Testis (tissue), 5 donors: ENCODE measurements at places on chromosomes 7 and 10. TPM values are rescaled to one million over a fixed set of nuclear protein-coding genes. Genes with fewer than 3 reads are reported as not detected.
A peak's percentile ranks its signal among the peaks of the same experiment; 100 is the strongest.

The HMX3 gene
- polyA plus RNA-seq = not detected

The UMAD1 gene
- polyA plus RNA-seq = 12.6 TPM

DNA sequence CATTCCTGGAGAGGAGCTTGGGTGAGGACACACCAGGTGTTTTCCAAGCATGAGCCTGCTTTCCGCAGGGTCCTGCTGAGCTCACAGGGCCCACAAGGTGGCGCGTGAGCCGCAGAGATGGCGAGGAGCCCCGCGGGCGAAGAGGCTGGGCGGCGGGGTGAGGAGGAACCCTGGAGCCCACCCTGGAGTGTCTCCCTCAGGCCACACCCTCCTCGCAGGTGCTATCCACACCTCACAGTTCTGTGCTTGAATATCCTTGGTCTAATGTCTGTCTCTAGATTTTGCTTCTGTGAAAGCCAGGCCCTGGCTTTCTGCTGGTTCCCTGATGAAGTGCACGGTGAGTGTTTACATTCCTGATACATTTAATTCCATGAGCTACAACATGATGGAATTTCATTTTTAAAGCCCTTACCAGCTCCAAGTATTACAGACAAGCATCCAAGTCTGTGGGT lies 433.6 kb downstream of the ACTR3B start:
- peak; percentile 61 for DNase-seq

DNA sequence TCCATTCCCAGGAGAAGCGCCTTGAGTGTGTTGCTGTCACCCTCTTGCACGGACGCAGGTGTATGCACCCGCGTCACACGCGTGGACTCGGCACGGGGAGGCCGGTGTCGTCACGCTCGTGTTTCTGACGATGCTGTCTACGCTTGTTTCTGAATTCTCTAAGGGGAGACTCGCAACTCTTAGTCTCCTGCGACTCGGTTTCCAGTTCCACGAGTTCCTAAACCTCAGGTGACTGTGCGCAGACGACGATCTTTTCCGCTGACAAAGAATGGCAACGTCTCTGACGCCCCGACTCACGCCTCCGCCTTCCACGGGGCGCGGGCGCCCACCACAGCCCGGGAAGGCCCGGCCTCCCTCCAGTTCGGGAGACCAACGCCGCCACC lies 579 bp downstream of the IDI1 start:
- DNase-seq = peak; percentile 51

- no peak for DNase-seq
Measured at GRCh38 chr10:95287281-95287680, 3.5 kb downstream of the PDLIM1 start.

DNA sequence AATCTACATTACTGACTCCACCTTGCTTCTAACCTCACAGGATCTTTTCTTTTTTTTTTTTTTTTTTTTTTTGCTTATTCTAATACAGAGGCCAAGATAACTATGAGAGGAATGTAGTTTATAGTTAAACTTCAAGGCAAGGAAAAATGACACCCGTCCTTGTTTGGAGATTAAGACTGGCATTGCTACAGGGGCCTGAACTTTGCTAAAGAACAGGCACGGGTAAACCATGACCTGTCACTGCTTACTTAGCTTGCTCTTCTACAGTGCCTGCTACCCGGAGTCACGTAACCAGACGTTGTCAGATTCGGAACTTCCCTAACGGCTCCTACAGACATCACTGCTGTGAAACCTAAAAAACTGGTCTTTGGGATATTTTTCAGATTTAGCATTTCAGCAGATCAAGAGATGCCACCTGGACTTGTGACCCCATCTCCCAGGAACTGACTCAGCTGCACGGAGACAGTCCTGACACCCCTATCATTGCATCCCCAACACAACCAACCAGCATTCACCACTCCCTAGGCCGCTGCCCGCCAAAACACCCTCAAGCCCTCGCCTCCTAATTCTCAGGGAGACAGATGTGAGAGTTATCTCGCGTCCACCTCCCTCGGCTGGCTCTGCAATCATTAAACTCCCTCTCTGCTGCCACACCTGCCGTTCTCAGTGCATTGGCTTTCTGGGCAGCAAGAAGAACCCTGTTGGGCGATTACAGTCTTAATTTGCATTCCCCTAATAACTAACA lies 27.5 kb downstream of the MAD1L1 start:
- DNase-seq = no peak
